ENCODE measurements at places on chromosomes 16 and 17.

- DNase-seq = no peak
Observed at GRCh38 chr17:48231995-48232959, 124.7 kb downstream of the SNX11 start.

- no peak for DNase-seq
Observed at GRCh38 chr16:74951681-74952080, 33.2 kb downstream of the WDR59 start.

DNA sequence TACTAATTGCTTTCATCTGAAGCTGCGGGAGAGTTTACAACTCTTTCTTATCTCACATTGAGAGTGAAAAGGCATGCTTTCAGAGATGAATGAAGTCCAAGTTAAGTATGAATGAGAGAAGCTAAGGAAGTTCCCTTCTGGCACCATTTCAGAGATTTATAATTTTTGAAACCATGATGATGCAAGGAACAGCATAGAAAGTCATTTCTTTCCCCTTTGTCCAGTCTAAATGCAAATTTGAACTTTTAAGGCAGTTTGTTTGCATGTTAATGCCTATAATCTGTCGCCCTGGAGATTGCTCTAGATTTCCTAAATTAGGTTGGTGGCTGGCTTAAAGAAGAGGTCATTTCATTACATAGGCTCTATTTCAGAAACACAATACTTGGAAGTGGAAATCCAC is 594.8 kb upstream of the GOT2 start:
- DNase-seq = no peak

GRCh38 chr17:75403131-75403530 is 2.3 kb downstream of the GRB2 start:
- no peak for DNase-seq

GRCh38 chr16:50036426-50036825 is 11.4 kb downstream of the CNEP1R1 start:
- DNase-seq = no peak

DNA sequence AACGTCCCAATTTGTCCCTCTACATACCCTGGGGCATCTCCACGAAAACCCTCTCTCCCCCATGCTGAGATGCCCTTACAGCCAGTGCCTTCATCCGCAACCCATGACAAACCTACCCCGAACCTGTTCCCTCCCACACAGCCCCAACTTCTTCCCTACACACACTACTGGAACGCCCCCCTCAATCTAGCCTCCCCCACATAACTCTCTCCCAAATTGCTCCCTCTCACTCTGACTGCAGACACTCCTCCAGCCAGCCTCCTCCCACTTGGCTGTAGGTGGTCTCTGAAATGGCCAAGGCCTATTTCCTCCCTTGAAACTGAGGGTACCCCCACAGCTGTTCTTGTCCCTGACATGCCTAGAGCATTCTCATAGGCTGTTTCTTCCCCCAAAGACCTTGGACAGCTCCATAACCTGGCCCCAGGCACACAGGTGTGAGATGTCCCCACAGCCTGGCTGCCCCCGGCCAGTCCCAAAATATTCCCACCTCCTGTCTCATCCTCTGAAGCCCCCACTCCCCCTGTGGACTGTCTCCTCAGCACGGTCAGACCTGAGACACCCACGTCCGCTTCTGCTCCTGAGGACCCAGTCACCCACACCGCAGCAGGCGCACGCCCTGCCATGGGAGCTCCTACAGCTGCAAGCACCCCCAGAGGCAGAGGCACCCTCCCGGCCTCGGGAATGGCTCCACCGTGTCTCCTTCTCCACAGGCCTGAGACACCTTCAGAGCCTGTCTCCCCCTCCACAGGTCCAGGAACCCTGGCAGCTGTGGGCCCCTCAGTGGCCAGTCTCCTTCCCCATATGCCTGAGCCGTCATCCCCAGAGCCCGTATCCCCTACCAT is 3.7 kb downstream of the KIAA0753 start:
- no peak for DNase-seq
